ENCODE measurements at places on chromosomes 2 and 18. TPM values are rescaled to one million over a fixed set of nuclear protein-coding genes. Genes with fewer than 3 reads are reported as not detected.

Gene SERPINB12
- total RNA-seq, result not detected

Gene LCT
- 0.08 TPM for total RNA-seq

Gene LRPPRC
- 63.1 TPM for total RNA-seq

Gene FBXO48
- total RNA-seq, result 1.5 TPM

Gene C18orf54
- 4.2 TPM for total RNA-seq

Gene SCN9A
- 15.6 TPM for total RNA-seq

Gene CLEC4F
- total RNA-seq, result 0.20 TPM

Gene RGPD8
- total RNA-seq, result 14.9 TPM

Gene CERKL
- total RNA-seq, result 0.41 TPM

Gene EGR4
- total RNA-seq, result not detected

Gene SFTPB
- 11,570 TPM for total RNA-seq

Gene TEKT4
- total RNA-seq, result 1.8 TPM

Gene IL36RN
- total RNA-seq, result not detected

Gene SANBR
- 16.2 TPM for total RNA-seq

Gene GRB14
- total RNA-seq, result 9.4 TPM

Gene ITGB6
- total RNA-seq, result 58.3 TPM

Gene AMER3
- not detected for total RNA-seq

Gene ANKRD30BL
- not detected for total RNA-seq

Gene AOX1
- total RNA-seq, result 32.4 TPM

Gene ARL5A
- total RNA-seq, result 58.0 TPM

Gene HNMT
- total RNA-seq, result 61.9 TPM

Gene NAT8
- total RNA-seq, result not detected

Gene ADAM23
- total RNA-seq, result 3.2 TPM

Gene ACOXL
- 30.3 TPM for total RNA-seq

Gene GKN1
- not detected for total RNA-seq

Gene PSMA8
- 0.15 TPM for total RNA-seq

Gene TXNL4A
- 82.7 TPM for total RNA-seq

Gene OSR1
- total RNA-seq, result 41.5 TPM

Gene CXCR1
- 1.7 TPM for total RNA-seq

Gene TEX51
- total RNA-seq, result not detected

Gene SLC9A4
- total RNA-seq, result not detected
